Femur (tissue), 1 donor: ENCODE measurements at places on chromosomes 6 and 20.
A peak's percentile ranks its signal among the peaks of the same experiment; 100 is the strongest.

- DNase-seq, result no peak
These were observed 41.7 kb downstream of the ZMYND8 start for GRCh38 chr20:47314647-47315338.

GRCh38 chr6:157380779-157381561 is at the start of gene ZDHHC14:
TSS of gene ZDHHC14 (plus strand) at chr6:157381190.
- peak; percentile 93 for DNase-seq

- DNase-seq, result no peak
These were observed 18.7 kb downstream of the RAMACL start for GRCh38 chr6:166567813-166568212.

- DNase-seq, result no peak
These were observed 34.8 kb upstream of the ZFP64 start for GRCh38 chr20:52226370-52226769.

DNA sequence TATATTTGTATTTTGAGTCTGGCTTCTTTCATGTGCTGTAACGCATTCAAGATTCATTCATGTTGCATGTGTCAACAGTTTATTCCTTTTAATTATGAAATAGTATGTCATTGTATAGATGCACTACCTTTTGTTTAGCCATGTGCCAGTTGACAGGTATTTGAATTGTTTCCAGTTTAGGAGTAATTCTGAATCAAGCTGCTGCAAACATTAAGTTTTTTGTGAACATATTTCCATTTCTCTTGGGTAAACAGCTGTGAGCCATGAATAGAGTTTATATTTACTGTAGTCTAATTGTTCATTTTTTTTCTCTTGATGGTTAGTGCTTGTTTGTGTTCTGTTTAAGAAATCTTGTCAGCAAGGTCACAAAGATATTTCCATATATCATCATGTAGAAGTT is 142.4 kb upstream of the RIPOR2 start:
- DNase-seq, result no peak

- DNase-seq, result no peak
These were observed 272.7 kb upstream of the IRAK1BP1 start for GRCh38 chr6:78594668-78595066.

DNA sequence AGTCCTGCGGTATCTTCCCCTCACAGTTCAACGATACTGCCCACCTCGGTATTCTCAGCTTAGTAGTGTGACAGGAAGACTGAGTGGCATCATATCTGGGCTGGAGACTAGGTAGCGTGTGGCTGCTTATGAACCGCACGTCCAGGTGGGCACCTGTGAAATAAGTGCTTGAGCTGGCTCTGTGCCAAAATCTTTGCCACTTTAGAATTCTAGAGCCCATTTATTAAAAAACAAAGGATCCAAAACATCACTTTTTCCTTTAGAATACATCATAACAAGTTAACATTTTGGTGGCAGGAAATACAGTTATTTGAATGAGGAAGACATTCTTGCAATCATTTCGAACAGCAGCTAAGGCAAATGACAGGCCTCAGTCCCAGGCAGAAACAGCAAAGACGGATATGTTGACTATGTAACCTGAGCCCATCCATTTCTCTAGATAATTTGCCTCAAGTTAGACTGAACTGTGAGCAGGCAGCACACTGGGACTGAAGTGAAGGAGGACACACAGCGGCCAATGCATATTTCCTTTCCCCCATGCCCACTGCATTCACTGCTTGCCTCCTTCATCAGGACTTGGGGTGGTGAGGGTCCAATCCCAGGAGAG is 136.6 kb downstream of the GMDS start:
- DNase-seq, result no peak

GRCh38 chr6:25142506-25142905 is 136.7 kb upstream of the CARMIL1 start:
- DNase-seq, result no peak

DNA sequence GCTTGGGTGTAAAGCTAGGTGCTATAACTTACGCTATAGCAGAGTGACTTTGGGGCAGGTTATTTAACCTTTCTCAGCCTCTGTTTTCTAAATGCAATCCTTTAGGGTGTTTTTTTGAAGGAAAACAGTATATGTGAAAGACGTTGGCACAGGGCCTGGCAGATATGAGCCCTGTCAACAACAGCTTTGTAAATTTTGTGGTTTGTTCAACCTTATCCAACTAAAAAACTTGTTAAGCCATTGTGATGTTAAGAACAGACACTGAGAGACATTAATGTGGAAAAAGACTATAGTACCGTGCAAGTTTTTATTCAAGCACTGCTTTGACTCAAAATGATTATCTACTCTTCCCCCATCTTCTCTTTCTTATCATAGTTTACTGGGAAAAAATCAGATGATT is 8.2 kb downstream of the HECA start:
- DNase-seq, result no peak

DNA sequence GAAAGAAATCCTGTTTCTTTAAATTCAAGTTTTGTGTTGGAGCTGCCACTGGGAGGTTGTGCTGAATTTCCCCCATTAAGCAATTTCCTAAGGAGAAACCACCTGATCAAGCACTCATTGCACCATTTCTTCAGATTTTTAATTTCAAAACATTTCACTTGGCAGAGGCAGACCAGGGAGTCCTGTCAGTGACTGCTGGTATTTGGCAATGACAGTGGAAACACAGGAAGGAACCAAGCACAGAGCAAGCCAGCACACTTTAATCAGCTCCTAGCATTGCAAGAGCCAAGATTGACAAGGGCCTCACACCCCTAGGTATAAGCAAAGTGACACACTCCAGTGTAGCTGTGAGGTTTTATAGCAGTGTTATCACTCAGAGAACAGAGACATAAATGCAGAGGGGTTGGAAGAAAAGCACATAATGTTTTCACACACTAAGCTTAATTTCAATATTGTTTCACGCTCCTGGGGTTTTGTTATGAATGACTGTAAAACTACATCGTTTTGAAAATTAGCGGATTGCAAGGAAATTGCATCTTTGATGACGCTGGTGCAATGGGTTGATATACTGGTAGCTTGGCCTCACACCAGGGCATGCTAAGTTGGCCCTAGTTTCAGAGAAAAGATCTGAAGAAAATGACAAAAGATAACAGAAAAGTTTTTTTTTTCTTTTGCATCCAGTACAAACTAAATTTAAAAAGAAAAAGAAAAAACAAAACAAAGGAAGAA is 768.4 kb downstream of the TFAP2A start:
- peak; percentile 25 for DNase-seq

DNA sequence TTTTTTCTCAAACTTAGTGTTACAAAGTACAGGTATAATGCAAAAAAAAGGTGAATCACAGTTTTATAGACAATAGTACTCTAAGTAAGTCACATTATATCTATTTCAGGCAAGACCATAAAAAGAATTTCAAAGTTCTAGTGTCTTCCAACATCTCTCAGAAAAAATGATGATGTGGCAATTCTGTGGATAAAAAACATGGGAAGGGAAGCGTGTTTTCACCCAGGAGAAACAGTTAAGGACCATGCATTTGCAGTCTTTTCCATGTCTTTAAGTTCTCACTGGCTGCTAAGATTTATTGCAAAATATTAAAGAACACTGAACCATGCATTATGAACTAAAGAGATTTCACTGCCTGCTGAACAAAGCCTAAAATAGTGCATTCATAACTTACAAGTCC is 1.8 kb downstream of the SSR1 start:
- no peak for DNase-seq

GRCh38 chr6:154986787-154987235 is 8.3 kb upstream of the TIAM2 start:
- no peak for DNase-seq

DNA sequence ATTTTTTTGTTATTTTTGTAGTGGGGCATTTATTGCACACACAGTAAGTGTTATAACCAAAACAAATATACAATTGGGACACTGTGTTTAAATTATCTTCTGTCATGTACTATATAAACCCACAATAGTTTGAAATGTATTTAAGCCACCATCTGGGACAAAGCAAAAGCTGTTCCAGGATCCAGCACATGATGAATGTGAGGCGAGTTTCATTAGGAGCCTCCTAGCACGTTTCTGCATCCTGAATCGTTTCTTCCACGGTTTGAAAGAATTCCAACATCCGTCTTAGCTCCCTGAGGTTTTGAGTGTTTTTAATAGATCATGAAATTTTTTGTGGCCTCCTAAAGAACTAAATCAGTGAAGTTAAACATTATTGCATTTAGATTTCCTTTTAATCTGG is 65.8 kb downstream of the EYA4 start:
- no peak for DNase-seq

DNA sequence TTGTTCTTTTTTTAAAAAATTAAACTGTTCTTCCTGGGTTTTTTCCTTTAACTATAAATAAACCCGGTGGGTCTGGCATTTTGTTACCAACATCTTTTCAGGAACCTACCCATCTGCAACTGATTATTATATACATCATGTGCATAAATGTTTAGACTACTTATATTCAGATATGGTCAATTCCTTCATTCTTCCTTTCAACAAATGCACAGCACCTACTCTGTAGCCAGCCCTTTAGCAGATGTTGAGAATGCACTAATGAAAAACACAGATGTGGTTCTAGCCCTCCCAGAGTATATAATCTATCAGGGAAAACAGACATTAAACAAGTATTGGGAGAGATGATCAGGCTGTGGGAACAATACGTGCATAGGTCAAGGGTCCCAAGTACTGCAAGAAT is 237.1 kb downstream of the UST start:
- DNase-seq, result no peak

GRCh38 chr20:3067139-3068014 is 4.0 kb upstream of the OXT start:
- no peak for DNase-seq

DNA sequence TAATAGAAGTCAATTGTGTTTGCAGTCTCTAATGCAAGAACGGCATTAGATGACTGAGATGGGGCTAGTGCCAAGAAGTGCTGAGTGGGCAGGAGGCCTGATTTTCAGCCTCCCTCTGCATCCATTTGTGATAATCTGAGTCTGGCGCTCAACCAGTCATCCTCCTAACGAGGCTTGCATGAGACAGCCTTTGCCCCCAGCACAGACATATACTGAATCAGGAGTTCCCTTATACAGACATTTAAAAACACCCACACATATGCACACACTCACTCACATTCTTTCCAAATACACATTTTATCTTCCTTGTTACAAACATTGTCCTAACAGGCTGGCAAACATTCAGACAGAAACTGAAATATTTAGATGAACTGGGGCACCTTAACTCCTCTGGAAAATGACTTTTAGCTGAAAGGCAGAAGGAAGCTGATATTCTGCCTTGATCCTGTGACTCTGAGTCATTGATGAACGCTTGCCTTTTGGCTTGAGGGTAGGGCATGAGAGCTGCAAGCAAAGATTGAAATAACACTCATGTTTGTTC is 562.3 kb downstream of the DHX35 start:
- peak; percentile 38 for DNase-seq

- DNase-seq, result no peak
These were observed 339.2 kb upstream of the JAG1 start for GRCh38 chr20:11012975-11013374.

DNA sequence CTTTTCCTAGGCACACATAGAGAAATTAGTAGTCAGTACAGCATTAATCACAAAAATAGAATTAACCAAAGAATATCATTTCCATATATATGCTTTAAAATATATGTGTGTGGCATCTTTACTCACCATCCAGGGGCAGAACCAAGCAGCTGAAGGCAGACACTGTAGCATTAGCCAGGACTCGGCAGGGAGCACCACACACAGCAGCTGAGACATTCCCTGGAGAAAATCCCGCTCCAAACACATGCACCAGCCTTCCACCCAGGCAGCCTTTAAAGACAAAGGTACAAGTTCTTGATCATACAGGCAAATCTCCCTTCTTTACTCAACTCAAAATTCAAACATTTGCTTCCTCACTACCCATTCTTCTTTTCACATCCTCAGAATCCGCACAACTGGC is 64.7 kb downstream of the PKHD1 start:
- DNase-seq, result no peak

- DNase-seq, result no peak
These were observed 149.9 kb upstream of the BEND6 start for GRCh38 chr6:56804996-56805395.

GRCh38 chr20:16284385-16285100 is 288.7 kb downstream of the KIF16B start:
- DNase-seq, result no peak

DNA sequence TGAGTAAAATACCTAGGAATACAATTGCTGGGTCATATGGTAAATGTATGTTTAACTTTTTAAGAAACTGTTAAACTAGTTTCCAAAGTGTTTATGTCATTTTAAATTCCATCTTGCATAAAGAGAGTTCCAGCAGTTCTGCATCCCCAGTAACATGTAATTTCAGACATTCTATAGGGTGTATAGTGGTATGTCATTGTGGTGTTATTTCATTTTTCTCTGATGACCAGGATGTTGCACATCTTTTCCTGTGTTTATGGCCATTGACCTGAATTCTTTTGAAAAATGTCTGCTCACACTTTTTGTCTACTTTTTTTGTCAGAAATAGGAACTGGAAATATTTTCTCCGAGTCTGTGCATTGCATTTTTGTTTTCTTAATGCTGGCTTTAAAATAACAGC is 128.9 kb downstream of the TMEM200A start:
- DNase-seq, result no peak

DNA sequence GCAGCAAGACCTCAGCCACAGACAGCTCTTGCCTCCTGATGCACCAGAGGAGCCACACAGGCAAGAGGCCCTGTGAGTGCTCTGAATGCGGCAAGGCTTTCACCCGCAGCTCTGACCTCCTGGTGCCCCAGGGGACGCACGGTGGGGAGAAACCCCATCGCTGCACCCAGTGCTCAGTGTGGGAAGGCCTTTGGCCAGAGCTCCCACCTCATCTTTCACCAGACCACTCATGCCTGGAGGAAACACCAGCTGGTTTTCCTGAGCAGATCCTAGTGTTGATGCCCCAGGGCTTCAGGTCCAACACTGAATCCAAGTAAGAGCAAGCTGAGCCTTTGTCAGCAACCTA is 37.0 kb upstream of the XRN2 start:
- no peak for DNase-seq

GRCh38 chr6:73560853-73561407 is 40.1 kb upstream of the EEF1A1 start:
- no peak for DNase-seq

DNA sequence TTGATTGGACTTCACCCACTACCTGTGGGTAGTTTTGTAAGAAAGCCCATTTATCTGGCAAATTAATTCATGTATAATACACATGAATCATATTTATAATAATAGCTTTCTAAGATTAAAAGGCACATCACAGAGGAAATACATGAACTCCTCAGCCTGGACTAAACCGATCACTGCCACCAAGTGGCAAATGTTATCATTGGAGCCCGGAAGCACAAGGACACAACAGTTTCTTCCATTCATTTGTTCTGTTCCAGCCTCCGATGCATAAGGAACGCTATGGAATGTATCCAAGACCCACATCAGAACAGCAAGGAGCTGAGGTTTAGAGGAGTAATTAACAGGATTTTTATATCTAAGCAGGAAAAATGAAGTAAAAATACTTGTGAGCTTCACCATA is 13.9 kb upstream of the IPCEF1 start:
- no peak for DNase-seq

- DNase-seq, result no peak
These were observed 19.8 kb upstream of the TGM3 start for GRCh38 chr20:2276015-2276414.

DNA sequence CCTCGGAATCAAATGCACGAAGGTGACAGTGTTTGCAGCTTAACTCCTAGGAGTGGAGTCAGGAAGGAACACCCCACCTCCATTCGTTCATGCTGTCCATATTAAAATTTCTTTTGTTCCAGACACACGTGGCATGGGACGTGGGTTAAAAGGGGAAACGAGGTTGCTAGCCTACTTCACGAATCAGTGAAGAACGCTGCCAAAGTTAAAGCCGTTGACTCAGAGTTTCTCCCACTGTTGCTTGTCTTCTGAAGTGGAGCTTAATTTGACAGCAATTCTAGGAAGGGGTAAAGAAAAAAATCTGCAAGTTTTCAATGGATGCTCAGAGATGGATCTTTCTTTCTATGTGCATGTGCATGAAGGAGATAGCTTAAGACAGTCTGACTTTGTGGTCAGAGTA is 499.1 kb downstream of the CD83 start:
- no peak for DNase-seq
